Activated CD4-positive, alpha-beta memory T cell treated with anti-CD3 and anti-CD28 coated beads for 36 hours (primary cell): ENCODE measurements at places on chromosomes 2 and 18. TPM values are rescaled to one million over a fixed set of nuclear protein-coding genes. Genes with fewer than 3 reads are reported as not detected.

FAP gene
- not detected for total RNA-seq

PSTPIP2 gene
- total RNA-seq: 13.5 TPM

MEX3C gene
- total RNA-seq: 56.6 TPM

BOLL gene
- total RNA-seq: not detected

OXER1 gene
- total RNA-seq: not detected

SH3RF3 gene
- 0.34 TPM for total RNA-seq

CNDP1 gene
- not detected for total RNA-seq

CD207 gene
- not detected for total RNA-seq

IL36RN gene
- not detected for total RNA-seq

ZSWIM2 gene
- total RNA-seq: not detected

- DNase-seq: no peak
Measured at GRCh38 chr18:37422116-37422515, 143.5 kb downstream of the CELF4 start.

DNA sequence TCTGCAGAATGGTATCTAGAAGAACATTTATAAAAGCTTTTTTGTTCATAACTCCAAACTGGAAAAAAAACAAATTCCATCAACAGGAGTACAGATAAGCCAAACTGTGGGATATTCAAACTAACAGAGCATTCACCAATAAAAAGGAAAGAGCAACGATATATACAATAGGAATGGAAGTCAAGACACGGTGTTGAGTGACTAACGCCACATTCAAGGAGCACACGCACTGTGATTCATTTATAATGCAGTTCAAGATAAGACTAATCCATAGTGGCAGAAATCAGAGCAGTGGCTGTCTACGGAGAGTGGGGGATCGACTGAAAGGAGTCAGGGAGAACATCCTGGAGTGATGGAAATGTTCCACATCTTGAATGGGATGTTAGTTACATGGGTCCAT is 70.7 kb downstream of the CABYR start:
- DNase-seq: no peak

DNA sequence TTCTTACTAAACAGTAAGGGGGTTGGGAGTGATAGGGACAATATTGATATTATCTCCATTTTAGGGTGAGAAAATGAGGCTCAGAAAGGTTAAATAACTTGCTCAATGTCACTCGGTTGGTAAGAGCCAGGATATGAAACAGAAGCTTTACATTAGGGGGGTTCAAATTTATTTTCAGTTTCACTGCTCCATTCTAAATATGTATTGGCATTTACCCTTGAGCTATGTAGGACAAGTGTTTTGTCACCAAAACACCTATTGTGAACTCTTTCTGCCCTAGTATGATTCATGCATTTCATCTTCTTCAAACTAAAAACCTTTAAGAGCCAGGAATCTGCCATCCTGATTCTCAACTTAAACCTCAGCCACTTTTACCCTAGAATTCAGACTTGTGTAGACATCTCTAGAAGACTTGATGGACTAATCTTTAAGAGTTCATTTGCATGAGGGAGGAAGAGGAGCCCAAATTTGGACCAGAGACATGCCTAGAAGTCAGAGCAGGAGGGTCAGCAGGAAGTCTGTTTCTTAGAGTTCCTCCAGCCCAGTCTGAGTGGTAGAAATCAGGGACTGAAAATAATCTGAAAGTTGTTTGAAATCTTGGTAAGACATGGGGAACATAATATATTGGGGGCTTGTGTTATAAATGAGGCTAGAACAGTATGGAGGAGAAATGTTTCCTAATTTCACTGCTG is 129.4 kb upstream of the ATP5MC3 start:
- no peak for DNase-seq

DNA sequence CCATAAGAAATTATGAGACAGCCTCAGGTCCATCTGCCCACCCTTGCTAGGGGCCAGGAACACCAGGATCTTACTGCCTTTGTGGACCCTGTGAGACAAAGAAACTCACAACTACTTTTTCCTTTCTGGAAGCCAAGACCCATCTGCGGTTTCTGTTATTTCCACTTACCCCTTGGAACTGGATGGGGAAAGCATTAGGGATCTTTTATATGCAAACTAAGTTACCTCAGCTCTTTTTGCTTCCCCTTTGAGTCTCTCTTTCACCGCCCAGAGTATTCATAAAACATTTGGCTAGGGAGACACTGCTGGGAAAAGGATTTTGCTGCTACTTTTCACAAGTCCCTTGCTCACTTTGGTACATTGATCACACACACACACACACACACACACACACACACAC is 95.7 kb downstream of the ZNF385B start:
- DNase-seq: no peak

DNA sequence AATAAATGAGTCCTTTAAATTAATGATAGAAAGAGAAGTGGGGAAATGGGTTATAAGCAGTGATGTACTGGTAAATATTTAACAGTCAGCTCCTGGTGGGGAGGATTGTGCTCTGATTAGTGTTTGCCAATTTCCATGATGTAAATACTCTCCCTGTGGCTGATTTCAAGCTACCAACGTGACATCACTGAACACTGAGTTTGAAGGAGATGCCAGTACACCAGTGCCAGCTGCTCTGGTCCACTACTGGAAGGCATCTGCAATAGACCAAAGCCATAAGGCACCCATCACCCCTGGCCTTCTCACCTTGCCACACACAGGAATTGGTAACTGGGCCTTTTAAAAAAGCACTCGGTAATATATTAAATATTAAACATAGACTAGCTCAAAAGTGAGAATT is 77.7 kb downstream of the TGOLN2 start:
- DNase-seq: no peak

DNA sequence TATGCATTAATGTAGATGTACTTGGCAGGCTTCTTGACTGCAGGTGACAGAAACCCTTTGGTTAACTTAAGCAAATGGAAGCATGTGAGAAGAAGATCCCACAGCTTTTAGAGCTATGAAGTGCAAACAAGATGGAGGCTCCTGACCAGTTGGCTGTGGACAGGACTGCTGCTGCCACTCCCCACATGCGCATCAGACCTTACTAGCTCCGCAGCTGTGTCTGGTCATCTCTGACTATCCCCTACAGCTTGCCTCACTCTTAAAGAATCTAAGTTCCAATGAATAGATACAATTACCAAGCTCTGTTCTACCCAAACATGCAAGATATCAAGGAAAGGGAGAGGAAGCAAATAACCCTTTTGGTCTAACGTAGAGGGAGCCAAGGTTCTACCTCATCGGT is 587.6 kb downstream of the DSC3 start:
- no peak for DNase-seq

DNA sequence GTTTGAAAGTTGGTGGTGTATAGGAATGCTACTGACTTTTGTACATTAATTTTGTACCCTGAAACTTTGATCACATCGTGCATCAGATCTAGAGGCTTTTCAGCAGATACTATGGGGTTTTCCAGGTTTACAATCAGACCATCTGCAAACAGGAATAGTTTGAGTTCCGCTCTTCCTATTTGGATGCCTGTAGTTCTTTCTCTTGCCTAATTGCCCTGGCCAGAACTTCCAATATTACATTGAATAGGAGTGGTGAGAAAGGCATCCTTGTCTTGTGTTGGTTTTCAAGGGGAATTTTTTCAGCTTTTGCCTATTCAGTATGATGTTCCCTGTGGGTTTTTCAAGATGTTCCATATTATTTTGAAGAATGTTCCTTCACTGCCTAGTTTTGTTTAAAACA is 633.5 kb downstream of the KCNJ3 start:
- no peak for DNase-seq

DNA sequence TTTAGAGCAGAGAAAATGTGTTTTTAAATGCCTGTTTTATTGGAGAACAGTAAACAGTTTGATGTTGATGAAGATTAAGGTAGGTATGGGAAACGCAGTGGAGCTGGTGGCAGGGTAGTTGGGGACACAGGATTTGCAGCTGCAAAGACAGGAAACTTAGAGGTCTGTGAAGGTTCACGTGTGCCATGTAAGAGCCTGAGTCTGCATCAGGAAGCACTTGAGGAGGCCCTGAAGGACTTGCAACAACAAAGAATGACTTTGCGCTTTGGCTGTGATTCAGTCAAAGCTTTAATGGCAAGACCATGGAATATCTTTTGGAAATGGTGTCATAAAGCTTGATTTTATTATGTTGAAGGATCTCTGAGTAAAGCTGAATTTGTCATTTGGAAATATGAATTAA is 347.6 kb upstream of the KCNJ3 start:
- no peak for DNase-seq

- DNase-seq: peak; percentile 35
Measured at GRCh38 chr18:75261430-75262223, 51.0 kb downstream of the TSHZ1 start.

DNA sequence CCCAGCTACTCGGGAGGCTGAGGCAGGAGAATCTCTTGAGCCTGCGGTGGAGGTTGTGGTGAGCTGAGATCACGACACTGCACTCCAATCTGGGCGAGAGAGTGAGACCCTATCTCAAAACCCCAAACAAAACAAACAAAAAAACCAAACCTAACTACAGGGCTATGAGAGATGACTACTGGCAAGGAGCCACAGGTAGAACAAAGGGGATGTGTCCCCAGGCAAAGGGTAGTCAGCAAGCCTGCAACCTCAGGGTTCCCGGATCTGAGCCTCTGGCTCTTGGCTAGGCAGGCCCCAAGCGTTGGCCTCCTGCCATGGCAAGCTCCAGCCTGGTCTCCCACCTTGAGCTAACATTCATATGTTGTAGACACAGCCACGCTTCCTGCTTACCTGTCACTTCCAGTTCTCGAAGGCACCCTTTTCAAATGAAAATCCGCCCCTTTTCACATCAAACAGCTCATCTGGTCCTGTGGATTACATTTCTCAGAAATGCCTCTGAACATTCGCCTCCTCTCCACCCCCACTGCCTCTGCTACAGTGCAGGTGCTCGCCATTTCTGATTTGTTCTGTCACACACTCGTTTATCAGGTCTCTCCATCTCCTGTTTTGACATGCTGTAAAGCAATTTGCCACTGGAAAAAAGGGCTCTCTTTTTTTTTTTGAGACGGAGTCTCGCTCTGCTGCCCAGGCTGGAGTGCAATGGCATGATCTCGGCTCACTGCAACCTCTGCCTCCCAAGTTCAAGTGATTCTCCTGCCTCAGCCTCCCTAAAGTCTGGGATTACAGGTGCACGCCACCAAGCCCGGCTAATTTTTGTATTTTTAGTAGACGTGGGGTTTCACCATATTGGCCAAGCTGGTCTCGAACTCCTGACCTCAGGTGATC is 13.1 kb upstream of the ACTR3 start:
- DNase-seq: peak; percentile 93

GRCh38 chr2:55811048-55811447 is 112.5 kb downstream of the EFEMP1 start:
- no peak for DNase-seq

GRCh38 chr2:39606585-39606984 is 59.1 kb upstream of the TMEM178A start:
- DNase-seq: no peak

- no peak for DNase-seq
Measured at GRCh38 chr18:71115261-71115660, 826.4 kb downstream of the SOCS6 start.

GRCh38 chr2:71067567-71068217 is 756 bp upstream of the NAGK start:
- peak; percentile 22 for DNase-seq

- DNase-seq: no peak
Measured at GRCh38 chr2:26438926-26439325, 37.2 kb downstream of the DRC1 start.

GRCh38 chr18:11983592-11983991 is 2.3 kb downstream of the IMPA2 start:
- no peak for DNase-seq
